Stimulated activated CD8-positive, alpha-beta memory T cell treated with anti-CD3 and anti-CD28 coated beads, Interleukin-2, amount 100 ng/mL, for 1 hour (primary cell): ENCODE measurements at places on chromosomes 4 and X.

GRCh38 chr4:38603652-38604051 lies 60.3 kb upstream of the KLF3 start:
- DNase-seq, result no peak

- no peak for DNase-seq
Observed at GRCh38 chr4:96343836-96344235, 503.9 kb downstream of the PDHA2 start.

DNA sequence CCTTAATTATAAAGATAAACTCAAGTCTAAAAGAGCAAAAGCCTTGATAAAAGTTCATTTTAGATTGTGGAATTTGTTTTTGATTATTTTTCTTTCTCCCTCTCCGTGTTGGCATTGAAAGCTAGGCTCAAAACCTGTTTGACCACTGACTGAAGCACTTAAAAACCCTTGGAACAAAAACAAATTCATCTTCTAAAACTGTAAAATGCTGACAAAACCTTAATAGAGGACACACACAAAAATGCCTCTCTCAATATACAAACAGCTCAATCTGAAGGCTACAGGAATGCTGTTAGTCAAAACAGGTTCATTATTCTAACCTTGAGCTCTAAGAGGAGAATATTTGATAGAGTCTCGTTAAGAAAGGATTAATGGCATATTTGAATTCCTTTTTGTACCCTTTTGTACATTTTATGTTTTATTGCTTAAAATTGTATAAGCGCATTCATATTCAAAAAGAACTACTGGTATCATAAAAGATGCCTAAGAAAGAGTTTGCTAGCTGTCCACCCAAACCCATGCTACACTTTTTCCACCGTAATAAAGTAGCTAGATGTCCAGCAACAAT lies 74.3 kb upstream of the NAP1L5 start:
- DNase-seq, result no peak

DNA sequence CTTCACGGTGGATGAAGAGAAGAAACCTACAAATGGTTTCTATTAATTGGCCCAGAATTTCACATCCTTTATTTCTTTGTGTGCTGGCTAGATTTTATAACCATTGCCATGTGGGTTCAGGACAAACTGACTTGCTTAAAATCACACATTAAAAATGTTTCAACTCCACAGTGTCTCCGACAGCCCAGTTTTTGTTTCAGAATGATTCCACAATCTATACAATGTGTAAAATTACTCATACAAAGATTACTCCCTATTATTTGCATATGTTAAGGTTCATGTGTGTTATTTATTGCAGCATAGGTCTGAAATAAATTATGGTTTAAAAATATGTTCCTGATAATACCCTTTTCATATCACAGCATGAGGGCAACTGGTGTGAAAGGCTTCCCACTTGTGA lies 20.6 kb downstream of the DCHS2 start:
- DNase-seq, result no peak

- DNase-seq, result no peak
Observed at GRCh38 chr4:37503261-37503660, 182.9 kb downstream of the RELL1 start.

DNA sequence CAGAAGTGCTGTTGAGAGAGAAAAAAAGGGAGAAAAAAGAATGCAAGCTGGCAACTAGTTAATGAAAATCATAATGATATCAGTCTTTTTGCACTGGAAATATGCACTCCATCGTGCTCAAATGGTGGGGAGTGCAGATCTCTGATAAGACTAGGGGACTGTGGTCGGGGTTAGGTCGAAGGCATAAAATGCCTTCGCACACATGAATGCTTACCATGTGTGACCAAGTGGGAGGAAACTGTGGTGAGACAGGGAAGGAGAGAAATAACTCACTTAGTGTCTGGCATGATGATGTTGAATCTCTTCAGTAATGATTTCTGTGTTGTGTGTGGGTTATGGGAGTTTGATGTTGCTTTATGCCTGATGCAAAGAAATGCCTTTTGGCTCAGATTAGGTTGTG lies 358.9 kb downstream of the FBXO8 start:
- no peak for DNase-seq

DNA sequence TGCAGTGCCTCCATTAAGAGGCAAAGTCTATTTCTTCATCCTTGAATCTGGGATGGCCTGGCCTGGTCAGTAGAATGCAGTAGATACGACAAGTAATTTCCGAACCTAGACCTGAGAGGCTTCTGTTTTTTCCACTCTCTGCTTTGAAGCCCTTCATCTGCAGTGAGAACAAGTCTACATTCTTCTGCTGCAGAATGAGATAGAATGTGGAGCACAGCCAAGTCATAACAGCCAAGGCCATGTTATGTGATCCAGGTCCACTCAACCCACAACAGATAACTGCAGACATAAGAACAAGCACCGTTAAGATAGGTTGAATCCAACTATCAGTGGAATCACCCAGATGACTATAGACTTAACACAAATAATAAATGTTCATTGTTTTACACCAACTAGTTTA lies 1297.7 kb downstream of the C4orf33 start:
- DNase-seq, result no peak

DNA sequence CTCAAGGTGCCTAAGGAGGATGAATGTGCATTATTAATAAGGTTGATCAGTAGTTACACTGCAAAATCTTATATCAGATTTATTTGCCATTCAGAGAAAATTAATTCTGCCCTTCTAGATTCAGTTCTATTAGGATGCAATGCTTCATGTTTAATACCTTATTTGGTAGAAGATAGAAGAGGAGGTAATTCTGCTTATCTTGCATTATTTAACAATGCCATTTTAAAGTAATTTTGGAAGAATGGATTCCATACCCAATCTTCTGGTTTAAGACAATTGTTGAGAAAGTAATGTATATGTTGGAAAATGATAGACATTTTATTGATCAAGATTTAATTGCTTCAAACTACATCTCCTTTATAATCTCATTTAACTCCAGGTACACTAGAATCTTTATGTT lies 360.9 kb downstream of the ADGRL3 start:
- no peak for DNase-seq

DNA sequence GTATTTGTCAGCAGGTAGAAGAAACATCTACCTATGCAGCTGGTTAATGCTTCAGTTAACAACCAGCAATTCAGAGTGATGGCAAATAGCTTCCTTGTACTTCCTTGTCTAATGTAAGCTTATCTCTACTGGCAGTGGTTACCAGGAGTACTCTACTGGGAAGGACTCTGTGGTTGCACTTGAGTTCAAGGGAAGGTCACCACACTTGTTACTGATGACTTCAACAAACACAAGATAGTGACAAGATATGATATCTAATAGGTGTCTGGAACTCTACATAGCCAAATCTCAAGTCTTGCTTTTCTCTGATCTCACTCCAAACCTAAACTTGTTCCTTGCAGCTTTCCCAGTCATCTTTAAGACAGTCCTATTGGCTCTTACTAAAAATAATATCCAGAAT lies 1644.9 kb upstream of the TENM3 start:
- no peak for DNase-seq

- DNase-seq, result no peak
Observed at GRCh38 chrX:66030505-66031317, 9.2 kb downstream of the VSIG4 start.

- DNase-seq, result no peak
Observed at GRCh38 chr4:76515975-76516843, 81.2 kb downstream of the SHROOM3 start.

- no peak for DNase-seq
Observed at GRCh38 chr4:168717847-168718246, 221.0 kb downstream of the PALLD start.

DNA sequence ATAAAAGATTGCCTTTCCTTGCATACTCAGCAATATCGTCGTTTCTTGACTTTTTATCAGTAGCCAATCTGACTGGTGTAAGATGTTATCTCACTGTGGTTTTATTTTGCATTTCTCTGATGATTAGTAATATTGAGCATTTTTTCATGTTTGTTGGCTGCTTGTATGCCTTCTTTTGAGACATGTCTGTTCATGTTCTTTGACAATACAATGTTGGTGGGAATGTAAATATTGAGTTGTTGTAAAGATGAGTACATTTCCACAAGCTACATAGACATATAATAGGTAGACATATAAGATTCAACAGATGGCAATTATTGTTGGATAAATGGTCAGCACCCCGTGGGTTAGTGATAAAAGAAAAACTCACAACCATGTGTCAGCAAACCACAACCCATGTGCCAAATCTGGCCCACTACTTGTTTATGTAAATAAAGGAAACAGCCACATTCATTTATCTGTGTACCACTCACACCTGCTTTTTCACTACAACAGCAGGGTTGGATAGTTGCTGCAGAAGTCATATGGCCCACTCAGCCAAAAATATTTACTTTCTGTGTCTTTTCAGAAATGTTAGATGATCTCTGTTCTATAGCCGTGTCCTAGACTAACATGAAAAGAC lies 153.1 kb upstream of the VCX start:
- no peak for DNase-seq

DNA sequence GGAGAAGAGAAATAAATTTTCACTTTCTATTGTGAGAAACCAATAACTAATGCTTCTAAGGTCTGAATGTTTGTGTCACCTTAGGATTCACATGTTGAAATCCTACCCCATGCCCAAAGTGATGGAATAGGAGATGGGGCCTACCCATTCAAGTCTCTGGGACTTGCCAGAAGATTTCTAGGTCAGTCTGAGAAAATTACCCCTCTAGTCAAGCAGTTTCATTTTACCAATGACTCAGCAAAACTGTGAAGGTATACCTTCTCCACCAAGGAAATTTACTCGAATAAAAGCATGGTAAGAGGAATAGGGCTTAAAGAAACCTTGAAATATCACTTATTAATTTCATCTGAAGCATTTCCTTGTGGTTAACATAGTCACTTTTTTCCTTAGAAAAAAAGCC lies 23.5 kb upstream of the PAPSS1 start:
- DNase-seq, result no peak

DNA sequence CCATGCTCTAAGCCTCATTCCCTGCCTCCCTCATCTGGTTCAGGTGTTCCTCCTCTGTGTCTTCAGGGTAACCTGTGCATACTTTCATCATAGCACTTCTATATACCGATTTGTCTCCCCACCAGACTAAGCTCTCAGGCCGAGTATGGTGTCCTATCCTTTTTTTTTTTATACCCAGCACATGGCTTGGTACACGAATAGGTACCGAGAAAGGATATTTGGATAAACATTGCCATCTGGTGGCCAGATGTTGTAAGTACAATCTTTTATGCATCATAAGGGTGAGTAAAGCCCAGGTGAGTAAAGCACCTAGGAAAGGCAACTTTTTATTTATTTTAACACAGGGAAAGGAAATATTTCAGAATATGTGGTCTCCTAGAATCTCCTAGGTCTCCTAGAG lies 68.4 kb downstream of the MID2 start:
- DNase-seq, result no peak

DNA sequence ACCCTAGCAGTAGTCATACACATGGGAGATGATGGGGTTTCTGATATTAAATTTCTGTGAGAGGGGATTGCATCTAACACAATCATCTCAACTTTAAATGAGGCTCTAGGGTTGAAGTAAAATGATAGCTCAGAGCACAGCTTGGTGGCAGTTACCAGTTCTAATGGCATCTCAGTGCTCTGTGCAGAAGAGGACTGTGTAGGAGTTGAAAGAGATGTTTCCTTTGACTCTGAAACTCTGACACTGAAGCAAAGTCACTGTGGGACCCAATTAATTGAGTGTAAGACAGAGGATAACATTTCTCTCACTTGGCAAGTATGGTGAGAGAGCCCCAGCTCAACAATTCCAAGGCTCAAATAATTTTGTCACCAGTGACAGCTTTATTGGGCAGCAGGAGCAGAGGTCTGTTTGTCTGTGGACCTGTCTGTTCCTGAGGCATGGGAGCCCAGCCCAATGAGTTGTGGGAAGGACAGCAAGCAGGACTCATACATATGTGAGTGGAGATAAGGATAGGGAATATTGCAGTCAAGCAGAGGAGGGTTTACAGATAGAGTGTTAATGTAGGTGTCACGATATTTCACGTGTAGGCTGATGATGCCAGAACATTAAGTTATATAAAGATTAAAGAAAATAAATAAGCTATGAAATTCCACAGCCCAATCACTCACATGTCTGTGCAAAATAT lies 76.7 kb upstream of the NAF1 start:
- no peak for DNase-seq

- no peak for DNase-seq
Observed at GRCh38 chr4:173490256-173490655, 39.8 kb downstream of the HAND2 start.

- DNase-seq, result no peak
Observed at GRCh38 chrX:134554291-134554690, 94.3 kb downstream of the HPRT1 start.

DNA sequence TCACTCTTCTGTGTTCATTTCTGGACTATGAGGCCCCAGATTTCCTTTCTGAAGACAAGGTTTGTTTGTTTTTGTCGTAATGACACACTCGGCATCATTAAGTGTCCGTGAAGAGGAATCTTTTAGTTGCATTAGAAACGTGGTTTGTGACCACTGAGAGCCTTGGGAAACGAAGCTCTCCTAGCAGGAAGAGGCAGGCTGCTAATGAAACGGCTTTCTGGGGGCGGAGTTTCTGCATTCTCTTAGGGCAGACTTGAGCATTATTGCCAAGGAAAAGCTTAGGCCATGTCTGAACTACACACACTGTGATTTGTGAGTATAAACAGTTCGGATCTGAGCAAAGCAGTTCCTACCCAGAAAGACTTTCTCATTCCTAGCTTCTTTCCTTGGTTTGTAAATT lies 64.0 kb downstream of the SOX3 start:
- no peak for DNase-seq

DNA sequence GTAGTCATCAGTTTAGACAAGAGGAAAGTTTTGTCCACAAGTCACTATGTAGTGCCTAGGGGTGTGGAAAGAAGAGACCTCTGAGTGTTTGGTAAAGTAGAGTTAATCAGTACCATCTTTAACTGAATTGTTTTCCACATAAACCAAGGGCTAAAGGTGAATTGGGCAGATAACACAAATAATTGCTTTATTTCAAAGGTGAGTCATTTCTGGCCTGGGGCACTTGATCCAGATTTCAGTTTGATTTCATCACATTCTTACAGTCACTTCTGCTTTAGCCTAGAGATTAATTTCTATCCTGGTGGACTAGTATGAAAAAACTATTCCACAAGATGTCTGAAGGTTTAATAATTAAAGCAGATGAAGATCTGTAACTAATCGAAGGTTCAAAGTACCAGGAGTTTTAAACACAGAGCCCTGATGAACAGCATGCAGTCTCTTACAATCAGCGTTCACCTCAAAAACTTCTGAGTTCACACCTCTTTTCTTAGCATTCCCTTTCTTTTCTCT lies 74.5 kb upstream of the BOD1L1 start:
- DNase-seq, result no peak

DNA sequence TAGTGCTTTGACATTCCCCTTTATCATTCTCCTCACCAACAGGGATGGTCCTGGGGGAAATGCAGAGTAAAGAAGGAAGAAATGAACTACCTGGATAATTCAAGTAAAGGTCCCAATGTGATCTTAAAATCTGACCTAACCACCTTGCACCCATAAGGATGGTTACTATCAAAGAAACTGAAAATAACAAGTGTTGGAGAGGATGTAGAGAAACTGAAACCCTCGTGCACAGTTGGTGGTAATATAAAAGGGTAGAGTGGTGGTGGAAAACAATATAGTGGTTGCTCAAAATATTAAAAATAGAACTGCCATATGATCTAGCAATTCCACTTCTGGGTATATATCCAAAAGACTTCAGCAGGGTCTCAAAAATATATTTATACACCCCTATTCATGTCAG lies 298.6 kb upstream of the PPARGC1A start:
- no peak for DNase-seq

- DNase-seq, result no peak
Observed at GRCh38 chrX:38225093-38225492, 4.4 kb upstream of the SRPX start.
